Activated naive CD8-positive, alpha-beta T cell treated with anti-CD3 and anti-CD28 coated beads, Interleukin-2, amount 50 U/mL, for 16 hours (primary cell): ENCODE measurements at places on chromosomes 13 and 19.

GRCh38 chr19:35754370-35755130 is 2.3 kb downstream of the HSPB6 start:
- no peak for DNase-seq

DNA sequence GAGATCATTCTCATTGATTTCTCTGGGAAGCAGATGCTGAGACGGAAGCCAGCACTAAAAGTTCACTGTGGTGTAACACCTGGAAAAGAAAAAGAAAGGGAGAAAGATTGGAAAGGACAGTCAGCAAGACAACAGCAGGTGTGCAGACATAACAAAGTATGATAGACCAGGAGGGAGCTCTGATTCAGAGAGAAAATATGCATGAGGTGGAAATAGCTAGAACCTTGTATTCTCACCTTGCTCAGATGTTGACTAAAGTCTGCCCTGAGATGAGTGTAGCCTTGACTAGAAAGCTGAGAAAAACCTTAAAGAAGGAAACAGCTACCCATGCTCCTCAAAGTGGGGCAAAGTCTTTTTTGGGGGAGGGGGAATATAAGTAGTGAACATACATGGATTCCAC is 1711.8 kb downstream of the EFNB2 start:
- DNase-seq: no peak

- no peak for DNase-seq
Measured at GRCh38 chr19:45781214-45782161, 802 bp downstream of the DMPK start.

DNA sequence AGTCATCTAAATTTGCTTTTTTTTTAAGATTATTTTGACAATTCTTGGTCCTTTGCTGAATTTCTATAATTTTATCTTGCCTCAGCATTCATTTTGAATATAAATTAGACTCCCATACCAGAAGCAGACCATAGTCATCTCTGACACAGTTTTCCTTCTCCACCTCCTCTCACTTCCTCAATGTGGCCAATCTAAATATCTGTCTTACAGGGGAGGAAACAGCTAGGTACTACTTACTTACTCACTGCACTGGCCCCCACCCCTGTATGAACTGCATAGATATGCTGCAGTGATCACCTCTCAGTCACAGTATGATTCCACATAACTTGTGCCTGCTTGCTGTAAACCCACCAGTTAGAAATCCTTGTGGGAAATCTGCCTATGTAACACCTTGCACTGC is 665.6 kb downstream of the FGF9 start:
- DNase-seq: no peak

- no peak for DNase-seq
Measured at GRCh38 chr19:42426643-42427042, 545 bp downstream of the LIPE start.

- no peak for DNase-seq
Measured at GRCh38 chr13:73684286-73684685, 449.9 kb downstream of the KLF12 start.

GRCh38 chr13:52085421-52085820 is 43.5 kb downstream of the NEK5 start:
- DNase-seq: no peak

GRCh38 chr19:38632476-38633213 is 13.7 kb downstream of the EIF3K start:
- no peak for DNase-seq

DNA sequence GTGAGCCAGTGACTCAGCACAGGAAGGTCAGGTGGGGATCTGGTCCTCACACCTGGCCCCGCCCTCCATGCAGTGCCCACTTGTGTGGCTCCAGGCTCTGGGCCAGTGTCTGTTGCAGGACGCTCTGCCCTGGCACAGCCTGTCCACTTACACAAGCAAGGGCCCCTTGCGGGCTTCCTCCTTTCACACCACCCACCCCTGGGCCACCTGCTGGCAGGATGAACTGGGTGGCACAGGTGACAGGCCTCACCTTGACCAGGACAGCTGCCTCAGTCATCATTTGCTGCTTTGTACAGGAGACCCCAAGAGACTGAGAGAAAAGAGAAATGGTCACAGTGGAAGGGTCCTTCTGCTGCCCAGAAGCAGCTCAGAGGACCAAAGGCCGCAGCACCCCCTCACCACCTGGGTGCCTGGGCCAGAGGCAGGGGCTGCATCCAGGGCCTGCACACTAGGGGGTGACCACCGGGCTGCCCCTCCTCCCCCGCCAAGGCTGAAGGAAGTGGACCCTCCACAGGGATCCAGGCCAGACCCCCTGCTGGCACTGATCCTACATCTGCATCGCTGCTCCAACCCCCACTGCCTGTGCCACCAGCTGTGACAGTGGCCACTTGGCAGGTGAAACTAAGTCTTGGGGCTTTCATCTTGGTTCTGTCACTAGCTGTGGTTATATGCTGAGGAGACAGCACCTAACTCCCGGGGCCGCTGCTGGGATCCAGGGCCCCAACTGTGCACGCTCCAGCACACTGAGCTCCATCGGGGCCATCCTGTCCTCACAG is 110.3 kb downstream of the TUBA3C start:
- no peak for DNase-seq

- no peak for DNase-seq
Measured at GRCh38 chr13:98108341-98108740, 34.6 kb upstream of the FARP1 start.

GRCh38 chr19:34794066-34794960 is 21.3 kb upstream of the ZNF599 start:
- no peak for DNase-seq

DNA sequence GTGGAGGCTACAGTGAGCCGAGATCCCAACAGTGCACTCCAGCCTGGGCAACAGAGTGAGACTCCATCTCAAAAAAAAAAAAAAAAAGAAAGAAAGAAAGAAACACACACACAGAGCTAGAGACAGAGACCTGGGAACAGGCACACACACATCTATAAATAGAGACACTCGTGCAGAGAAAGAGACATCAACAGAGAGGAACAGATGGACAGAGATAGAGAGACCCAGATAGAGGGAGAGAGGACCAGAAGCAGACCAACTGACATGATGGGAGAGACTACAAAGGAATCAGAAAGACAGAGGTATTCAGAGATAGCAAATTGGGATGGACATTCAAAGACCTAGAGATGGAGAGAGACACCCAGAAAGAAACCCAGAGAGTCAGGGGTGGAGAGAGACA is 2.1 kb upstream of the CA11 start:
- DNase-seq: no peak

DNA sequence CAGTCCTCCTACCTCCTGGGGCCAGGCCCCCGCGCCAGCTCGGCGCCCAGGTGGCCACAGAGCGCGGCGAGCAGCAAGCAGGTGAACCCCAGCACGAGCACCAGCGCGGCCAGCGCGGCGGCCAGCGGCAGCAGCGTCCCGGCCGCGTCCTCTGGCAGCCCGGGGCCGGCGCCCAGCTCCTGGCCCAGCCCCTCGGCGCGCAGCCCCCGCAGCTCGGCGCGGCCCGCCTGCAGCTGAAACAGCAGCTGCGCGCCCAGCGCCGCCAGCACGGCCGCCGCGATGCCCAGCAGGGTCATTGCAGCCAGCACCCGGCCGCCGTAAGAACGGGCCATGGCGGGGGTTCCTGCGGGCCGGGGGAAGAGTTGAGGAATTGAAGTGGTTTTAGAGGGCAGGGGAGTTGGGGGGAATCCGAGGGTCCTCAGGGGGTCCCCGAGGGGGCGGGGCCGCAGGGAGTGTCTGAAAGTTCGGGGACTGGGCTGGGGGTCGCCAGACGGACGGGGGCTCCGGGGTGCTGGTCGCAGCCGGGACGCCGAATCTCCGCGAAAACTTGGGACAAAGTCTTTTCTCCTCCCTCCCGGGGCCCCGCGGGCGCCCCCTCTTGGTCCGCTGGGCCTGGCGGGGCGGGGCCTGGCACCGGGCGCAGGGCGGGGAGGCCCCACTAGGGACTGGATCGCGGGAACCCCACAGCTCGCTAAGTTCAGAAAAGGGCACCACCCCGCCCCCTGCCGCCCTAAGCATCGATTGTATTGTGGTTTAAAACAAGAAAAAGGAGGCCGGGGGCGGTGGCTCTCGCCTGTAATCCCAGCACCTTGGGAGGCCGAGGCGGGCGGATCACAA is at the start of gene TMEM221:
Gene TMEM221, minus strand, starts transcription at position 538 of the 837 bp plus-strand sequence. Its CDS starts 206 bp downstream, at position 332.
- DNase-seq: no peak

- no peak for DNase-seq
Measured at GRCh38 chr13:24006520-24007248, 109.4 kb upstream of the C1QTNF9B start.

DNA sequence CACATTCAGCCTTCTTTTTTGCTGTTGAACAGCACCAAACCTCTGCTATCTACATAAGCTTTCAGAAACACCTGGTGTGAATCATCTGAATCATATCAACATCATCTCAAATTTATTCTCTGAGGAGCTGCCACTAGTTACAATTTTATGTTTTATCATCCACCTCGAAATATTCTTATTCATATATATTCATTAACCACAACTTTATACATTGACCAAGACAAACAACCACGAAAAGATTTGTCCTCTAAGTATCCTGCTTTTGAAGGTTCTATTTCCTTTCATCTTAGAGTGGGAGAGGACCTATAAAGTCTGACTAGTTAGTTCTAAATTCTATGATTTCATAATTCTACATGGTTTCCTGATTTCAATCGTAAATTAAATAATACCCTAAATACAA is 18.9 kb downstream of the ESD start:
- DNase-seq: no peak

DNA sequence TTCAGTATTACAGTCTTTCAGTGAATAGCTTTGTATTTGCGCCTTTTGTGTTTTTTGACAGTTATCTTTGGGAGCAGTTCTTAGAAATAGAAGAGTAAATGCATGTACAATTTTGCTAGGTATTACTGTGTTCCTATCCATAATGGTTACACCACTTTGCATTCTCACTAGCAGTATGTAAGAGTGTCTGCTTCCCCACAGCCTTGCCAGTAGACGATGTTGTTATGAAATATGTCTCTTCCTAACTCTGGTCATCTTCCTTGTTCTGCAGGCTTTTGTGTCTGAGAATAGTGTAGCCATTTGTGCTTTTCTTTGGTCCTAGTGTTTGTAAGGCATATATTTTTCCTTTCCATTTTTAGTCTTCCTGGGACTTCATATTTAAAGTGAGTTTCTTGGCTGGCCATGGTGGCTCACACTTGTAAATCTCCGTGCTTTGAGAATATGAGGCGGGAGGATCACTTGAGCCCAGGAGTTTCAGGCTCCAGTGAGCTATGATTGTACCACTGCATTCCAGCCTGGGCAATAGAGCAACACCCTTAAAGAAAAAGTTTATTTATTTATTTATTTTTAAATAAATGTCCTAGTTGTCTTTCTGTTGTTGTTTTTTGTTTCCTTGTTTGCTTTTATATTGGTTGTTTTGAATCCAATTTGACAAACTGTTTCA is 140.3 kb downstream of the PDS5B start:
- no peak for DNase-seq

DNA sequence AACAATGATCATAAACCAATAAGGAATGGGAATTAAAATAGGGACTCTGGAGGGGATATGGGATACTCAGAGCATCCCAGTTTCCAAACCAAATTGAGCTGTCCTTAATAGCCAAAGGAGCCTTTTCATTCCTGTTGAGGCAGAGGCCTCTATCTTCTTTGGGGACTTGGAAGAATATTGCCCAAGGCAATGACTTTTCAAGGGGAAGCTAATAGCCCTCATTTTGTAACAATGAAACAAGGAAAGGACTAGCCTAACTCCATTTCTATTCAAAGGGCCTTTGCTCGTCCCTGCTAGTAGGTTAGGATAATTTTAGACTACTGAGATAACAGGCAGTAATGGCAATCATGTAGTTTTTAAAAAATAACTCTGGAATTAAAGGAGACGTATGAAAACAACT is 789.8 kb upstream of the SLITRK5 start:
- DNase-seq: no peak

DNA sequence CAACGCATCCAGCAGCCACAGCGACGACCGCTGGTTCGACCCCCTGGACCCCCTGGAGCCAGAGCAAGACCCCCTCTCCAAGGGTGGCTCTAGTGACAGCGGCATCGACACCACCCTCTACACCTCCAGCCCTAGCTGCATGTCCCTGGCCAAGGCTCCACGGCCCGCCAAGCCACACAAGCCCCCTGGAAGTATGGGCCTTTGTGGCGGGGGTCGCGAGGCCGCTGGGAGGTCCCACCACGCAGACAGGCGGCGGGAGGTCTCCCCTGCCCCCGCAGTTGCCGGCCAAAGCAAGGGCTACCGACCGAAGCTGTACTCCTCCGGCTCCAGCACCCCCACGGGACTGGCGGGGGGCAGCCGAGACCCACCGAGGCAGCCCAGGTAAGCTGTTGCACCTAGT is 59.5 kb downstream of the DPF1 start:
- DNase-seq: no peak

- DNase-seq: no peak
Measured at GRCh38 chr19:40739030-40739839, 11.0 kb downstream of the ACTMAP start.

- no peak for DNase-seq
Measured at GRCh38 chr19:39847525-39847924, 1.3 kb upstream of the FBL start.

GRCh38 chr19:2048959-2049740 is 1.9 kb downstream of the MKNK2 start:
- DNase-seq: no peak

DNA sequence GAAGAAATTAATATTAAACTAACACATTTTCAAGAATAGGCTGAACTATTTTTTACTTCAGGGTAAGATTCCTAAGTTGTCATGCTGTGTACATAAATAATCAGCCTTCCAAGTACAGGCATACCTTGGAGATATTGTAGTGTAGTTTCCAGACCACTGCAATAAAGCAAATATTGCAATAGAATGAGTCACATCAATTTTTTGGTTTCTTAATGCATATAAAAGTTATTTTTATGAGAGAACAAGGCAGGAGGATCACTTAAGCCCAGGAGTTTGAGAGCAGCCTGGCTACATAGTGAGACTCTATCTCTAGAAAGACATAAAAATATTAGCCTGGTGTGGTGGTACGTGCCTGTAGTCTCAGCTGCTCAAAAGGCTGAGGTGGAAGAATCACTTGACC is 511.5 kb downstream of the UQCRFS1 start:
- DNase-seq: no peak

GRCh38 chr13:91211510-91211909 is 136.0 kb upstream of the MIR17HG start:
- no peak for DNase-seq

DNA sequence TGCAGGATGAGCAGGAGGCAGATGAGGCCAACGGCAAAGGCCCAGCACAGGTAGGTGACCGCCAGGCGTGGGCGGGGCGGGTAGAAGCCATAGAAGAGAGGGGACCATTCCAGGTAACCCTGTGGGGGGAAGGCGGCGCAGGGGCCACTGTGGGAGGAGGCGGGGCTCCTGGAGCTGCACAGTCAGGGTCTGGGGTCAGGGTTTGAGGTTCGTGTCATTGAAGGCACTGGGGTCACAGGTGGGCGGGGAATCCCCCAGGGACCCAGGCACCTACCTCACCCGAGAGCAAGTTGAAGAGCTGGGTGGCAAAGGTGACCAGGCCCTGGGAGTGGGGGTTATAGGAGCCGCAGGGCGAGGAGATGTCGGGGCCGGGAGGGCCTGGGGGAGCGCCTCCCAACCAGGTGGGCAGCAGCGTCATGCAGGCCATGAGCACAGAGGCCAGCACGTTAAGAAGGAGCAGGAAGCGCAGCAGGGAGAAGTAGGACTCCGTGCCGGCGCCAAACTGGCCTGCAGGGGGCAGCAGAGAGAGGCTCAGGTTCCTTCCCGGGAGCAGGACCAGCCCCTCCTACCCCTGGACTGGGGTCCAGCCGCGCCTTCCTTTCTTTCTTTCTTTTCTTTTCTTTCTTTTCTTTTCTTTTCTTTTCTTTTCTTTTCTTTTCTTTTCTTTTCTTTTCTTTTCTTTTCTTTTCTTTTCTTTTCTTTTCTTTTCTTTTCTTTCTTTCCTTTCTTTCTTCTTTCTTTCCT is 4.6 kb downstream of the TMC4 start:
- DNase-seq: peak; percentile 81
